ENCODE measurements at places on chromosomes 6 and 20. TPM values are rescaled to one million over a fixed set of nuclear protein-coding genes. Genes with fewer than 3 reads are reported as not detected.

DNA sequence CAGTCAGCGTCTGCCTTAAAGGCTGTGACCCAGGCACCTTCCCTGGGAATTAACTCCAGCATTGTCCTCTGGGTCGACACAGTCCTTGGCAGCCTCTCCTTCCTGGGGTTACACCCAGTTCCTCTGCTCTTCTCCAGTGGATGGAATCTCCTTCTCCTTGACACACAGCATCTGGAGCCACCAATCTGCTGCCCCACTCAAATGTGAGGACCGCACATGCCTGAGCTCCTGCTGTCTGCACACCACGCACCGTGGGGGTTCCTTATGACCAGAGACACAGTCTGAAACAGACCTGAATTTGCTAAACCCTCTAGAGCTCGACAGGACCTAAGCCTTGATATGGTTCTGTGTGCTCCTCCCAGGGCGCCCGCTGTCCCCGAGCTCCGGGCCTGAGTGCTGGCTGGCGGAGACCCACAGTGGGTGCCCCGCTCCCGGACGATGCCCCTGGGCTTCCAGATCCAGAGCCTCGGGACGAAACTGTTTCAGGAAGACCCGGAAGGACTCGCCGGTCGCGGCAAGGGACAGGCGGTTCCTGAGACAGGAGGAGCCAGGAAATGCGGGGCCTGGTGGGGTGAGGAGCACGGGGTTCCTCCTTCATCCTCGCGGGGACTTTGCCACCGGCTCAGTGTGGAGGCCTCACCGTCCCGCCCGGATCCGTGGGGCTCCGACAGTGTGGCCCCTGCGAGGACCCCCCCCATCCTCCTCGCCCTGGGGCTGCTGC is 2.5 kb upstream of the RAET1G start:
- no peak for DNase-seq

GRCh38 chr6:139519571-139520031 is 145.2 kb upstream of the CITED2 start:
- no peak for DNase-seq

GRCh38 chr6:163355426-163355991 is 59.0 kb upstream of the QKI start:
- DNase-seq = no peak

DNA sequence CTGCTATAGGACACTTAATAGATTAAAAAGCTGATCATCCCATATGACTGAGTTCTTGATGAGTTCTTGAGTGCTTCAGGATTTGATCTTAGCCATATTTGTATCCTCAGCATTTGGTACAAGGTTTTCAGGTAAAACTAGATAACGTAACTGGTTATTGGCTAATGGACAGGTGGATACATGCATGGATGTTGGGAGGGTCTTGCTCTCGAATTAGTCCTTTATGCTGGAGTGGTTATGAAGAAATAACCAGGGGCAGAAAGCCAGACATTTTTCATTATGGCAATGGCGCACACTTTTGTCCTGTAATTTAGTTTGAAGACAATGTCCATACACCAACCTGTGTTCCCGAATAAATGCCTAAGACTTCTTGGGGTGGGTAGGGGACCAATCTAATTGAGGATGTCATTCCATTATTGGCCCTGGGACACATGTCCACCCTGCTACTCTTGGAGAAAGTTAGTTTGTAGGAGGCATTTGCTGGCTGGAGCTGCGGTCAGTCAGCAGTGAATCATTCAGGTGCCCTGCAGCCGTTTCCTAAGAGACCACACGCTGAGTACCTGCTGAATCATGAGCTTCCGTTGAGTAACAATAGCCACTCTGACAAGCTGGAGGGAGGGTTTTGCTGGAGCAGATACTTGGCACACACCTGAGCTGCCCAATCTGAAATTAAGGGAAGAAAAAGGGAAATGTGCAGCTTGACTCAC is 194.4 kb downstream of the FOXA2 start:
- DNase-seq = no peak

GRCh38 chr6:11219400-11219834 is 13.1 kb downstream of the NEDD9 start:
- DNase-seq = no peak

GRCh38 chr6:96450770-96451130 is 70.9 kb upstream of the UFL1 start:
- DNase-seq = no peak

DNA sequence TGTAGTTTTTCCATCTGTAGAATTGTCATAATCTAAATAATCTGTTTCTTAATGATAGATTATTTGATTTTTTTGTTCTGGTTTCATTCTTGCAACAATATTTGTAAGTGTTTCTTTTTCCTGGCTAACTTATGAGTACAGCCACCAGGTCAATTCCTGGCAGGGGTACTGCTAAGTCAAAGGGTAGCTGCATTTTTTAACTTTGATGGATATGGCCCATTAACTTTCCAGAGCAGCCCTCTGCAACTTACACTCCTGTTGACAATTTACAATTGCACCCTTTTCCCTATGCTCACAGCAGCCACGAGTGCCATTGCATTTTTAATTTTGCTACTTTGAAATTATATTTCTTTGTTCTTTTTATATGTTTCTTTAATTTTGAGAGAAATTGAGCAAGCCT is 209.3 kb upstream of the CST7 start:
- no peak for DNase-seq

- DNase-seq = no peak
Measured at GRCh38 chr6:125611573-125612344, 137.7 kb upstream of the HEY2 start.

GRCh38 chr20:61253264-61253639 is 1.2 kb downstream of the CDH4 start:
- DNase-seq = no peak

GRCh38 chr6:36688739-36689075 is 8.9 kb upstream of the RAB44 start:
- no peak for DNase-seq

DNA sequence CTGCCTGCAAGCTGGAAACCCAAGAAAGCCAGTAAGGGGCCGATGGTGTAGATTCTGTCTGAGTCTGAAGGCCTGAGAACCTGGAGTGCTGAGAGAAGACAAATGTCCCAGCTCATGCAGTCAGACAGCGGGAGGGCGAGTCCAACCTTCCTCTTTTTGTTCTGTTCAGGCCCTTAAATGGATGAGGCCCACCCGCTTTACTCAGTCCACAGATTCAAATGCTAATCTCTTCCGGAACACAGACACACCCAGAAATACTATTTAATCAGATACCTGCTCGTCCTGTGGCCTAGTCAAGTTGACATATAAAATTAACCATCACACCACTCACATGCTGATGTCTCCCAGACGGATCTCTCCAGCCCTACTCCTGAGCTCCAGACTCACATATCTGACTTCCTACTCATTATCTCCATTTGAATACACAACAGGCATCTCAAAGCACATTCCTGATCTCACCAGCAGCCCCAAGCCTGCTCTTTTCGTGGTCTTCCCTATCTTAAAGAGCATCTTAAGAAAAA is 26.7 kb upstream of the SRC start:
- DNase-seq = no peak

GRCh38 chr20:55597526-55597925 is 407.8 kb downstream of the CBLN4 start:
- DNase-seq = no peak

DNA sequence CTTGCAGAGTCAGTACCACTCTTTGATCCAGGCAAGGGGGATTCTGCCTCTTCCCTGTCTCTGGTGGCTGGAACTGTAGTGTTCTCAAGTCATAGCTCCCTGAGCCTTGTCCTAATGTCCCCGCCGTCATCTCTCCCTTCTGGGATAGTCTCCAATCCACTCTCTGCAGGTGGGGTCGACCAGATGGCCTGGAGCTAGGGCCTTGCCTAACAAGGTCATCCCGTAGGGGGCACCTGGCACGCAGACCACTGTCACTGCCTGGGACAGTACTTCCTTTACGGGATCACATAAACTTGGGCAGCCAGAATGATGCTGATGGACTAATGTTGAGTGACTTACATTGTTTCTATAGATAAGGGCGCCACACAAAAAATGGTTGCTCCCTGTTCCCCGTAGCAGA is 118.9 kb upstream of the SLC22A23 start:
- DNase-seq = no peak

DNA sequence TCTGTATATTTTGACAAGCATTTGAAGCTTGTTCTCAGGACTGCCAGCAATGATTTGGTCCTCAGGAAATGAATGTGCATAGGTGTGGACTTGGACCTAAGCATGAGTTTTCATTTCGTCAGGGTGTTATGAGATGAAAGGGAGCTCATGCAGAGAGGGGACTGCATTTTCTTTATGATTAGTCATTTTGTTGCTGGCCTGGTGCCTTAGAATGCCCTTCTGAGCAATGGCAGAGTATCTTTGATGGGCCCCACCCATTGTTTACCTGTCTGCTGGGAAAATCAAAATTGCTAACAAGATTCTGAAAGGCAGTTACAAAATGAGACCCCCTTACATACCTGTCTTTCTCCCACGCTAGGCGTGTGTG is 51.5 kb upstream of the MTHFD1L start:
- no peak for DNase-seq

GRCh38 chr6:163904186-163904585 is 489.7 kb downstream of the QKI start:
- no peak for DNase-seq

- DNase-seq = peak; percentile 15
Measured at GRCh38 chr20:2800521-2801285, at the start of gene CPXM1. CPXM1 (minus strand) TSS chr20:2800627; CDS start chr20:2800572, 55 bp downstream.

DNA sequence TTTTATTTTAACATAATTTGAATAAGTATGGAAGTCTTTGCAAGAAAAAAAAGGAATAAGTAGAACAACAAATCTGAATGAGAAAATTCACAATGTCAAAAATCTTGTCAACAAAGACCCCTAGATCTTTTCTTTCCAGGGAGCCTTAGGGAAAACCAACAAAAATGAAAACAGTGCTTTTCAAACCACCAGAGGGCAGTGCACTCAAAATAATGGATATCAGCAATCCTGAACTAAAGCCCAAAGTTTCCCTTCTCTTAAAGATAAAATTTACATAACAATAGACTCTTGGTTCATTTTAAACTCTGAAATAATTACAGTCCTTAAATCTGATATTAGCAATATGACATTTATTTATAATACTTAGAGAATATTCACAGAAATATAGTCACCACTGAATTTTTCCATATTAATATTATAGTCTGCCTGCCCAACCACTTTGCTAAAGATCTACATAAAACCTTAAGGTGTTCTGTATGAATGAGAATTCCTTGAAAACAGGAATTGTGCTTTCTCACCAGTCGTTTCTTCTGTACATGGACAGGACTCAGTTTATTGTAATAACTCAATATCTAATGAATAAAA is 105.3 kb upstream of the BMP5 start:
- DNase-seq = no peak

DNA sequence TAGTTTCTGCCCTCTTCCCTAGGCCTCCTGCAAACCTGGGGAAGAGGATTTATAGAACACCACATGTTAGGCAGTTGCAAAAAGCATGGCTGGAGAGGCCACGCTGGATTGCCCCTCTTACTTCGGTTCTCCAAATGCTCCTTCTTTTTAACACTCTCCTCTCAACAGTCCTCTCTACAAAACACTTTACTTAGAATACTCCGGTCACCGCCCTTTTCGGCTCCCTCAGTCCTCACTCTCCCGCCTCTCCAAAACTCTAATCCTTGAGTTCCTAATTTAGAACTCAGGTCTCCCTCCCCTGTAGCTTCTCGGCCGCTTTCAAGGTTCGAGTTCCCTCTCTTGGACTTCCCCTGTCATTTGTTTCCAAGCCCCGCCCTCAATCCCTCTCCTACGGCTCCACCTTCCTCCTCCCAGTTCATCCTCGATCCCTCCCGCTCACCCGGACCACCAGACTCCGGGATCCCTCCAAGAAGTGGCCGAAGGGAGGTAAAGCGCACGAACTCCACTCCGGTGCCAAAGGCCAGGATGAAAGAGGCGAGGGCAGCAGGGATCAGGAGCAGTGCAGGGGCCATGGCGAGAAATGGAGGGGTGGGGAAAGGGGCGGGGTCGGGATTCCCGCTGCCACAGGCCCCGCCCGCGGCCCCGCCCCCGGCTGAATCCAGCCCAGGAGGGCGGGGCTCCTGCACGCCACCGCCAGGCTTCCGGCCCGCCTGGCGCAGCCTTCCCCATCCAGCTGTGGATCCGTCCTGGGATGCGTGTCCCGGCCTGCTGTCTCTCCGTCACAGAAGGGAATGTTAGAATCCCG is at the start of gene NRM:
Gene NRM, minus strand, starts transcription at position 582 of the 805 bp plus-strand sequence. Its CDS starts 10 bp downstream, at position 572.
- DNase-seq = peak; percentile 57

DNA sequence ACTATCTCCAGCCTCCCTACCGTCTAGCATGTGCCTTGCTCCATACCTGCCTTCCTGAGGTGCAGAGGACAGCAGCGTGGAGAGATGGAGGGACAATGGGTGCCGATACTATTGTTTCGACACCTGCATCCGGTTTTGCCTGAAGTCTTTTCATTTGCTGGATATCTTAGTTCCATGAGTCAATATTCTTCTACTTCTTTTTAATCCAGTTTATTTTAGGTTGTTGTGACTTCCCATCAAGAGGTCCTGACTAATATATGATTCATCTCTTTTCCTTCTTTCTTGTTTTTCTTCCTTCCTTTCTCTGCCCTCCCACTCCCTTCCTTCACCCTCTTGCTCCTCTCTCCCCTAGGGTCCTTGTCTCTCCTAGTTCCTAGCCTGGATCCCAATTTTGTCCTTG is 91.4 kb downstream of the CDH26 start:
- no peak for DNase-seq

DNA sequence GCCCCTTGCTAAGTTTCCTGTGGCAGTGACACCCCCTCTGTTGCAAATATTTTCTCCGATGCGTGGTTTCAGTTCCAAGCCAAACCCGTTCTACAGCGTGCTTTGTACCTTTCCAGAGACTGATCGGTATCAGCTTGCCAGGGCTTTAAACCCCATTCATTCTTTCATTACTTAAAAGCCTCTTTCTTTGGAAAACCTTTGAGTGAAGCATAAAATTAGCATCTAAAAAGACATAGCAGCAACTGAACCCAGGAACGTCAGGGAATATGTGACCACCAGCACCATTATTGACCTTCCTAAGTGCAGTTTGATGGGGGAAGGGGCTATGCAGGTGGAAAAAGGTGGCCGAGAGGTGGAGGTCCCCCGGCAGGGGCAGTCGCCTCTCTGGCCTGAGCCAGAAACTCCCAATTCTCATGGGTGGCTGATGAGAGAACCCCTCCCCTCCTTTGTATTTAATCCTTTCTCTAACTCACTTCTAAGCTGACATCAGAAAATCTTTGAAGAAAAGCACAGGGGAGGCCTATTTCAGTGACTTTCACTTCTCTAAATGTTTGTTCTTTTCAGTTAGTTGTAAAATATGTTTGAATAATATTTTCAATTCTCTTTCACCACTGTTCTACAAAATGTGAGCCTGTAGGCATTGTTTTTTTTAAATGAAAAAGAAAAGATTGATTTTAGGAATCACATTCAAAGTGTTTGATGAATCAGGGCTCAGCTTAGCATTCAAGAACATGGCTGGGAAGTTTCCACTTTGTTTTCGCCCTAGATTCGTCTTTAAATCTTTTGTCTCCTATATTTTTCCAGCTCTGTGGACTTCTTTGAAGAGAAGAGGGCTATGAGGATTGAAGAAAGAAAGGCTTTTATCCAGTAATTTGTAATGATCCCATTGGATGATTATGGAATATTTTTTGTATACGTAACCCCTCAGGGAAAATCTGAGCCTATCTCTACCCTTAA is 89.2 kb downstream of the RSPH3 start:
- no peak for DNase-seq

Gene DEFB132
- not detected for polyA plus RNA-seq

Gene PRSS16
- polyA plus RNA-seq = not detected

Gene WFDC12
- not detected for polyA plus RNA-seq

Gene HLA-DQA1
- polyA plus RNA-seq = 1.8 TPM

Gene RIMS4
- polyA plus RNA-seq = not detected

Gene FAM83B
- polyA plus RNA-seq = not detected

Gene OR2H1
- polyA plus RNA-seq = not detected

Gene BPIFB1
- not detected for polyA plus RNA-seq

Gene HAO1
- polyA plus RNA-seq = not detected

Gene LINC00237
- polyA plus RNA-seq = 0.28 TPM

Gene GINS1
- polyA plus RNA-seq = 2.2 TPM

Measured in immature natural killer cell (primary cell).